ENCODE measurements at places on chromosomes 2 and 18.
A peak's percentile ranks its signal among the peaks of the same experiment; 100 is the strongest.

- DNase-seq, result no peak
Observed at GRCh38 chr2:71006955-71007799, 12.5 kb upstream of the TEX261 start.

- DNase-seq, result no peak
Observed at GRCh38 chr2:69030800-69031428, 17.9 kb downstream of the ANTXR1 start.

GRCh38 chr18:30103881-30104280, 938.7 kb downstream of the DSC3 start:
- no peak for DNase-seq

GRCh38 chr2:86788165-86788564, 2.5 kb downstream of the CD8A start:
- no peak for DNase-seq

DNA sequence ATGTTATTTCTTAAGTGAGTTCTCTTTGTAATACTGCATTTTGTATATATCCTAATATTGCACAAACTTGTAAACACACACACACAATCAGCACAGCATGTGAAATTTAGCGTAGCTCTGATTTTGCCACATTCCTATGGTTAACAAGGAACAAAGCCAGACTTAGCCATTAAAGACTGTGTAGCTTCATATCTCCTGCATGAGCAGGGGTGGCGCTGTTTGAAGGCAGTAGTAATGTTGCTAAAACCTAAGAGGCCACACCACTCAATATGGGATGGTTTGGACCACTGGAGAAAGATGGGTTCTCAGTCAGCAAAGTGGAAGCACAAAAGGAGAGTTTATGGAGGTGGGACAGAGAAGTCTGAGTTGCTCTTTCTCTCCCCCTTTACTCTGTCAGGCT, 61.1 kb upstream of the RND3 start:
- no peak for DNase-seq

GRCh38 chr2:44244135-44244871, 31.0 kb upstream of the SLC3A1 start:
- peak; percentile 60 for DNase-seq

- no peak for DNase-seq
Observed at GRCh38 chr2:107376909-107377308, 449.8 kb upstream of the RGPD4 start.

- no peak for DNase-seq
Observed at GRCh38 chr2:124810132-124810531, 785.0 kb downstream of the CNTNAP5 start.

DNA sequence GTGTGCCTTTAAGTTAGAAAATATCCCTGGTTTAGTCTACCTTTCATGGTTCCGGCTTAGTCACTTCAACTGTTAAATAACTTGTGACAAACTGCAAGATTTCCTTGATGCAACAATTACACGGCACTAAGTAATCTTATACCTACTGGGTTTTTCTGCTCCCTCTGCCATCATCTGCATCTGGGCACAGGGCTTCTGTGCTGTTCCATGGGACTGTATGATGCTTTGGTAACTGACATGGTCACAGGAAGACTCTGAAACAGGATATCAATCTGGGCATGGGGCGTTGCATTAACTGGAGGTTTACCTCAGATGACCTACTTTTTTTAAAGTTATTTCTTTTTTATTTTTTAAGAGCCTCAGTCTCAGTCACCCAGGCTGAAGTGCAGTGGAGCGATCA, 365.4 kb downstream of the SS18 start:
- DNase-seq, result no peak

DNA sequence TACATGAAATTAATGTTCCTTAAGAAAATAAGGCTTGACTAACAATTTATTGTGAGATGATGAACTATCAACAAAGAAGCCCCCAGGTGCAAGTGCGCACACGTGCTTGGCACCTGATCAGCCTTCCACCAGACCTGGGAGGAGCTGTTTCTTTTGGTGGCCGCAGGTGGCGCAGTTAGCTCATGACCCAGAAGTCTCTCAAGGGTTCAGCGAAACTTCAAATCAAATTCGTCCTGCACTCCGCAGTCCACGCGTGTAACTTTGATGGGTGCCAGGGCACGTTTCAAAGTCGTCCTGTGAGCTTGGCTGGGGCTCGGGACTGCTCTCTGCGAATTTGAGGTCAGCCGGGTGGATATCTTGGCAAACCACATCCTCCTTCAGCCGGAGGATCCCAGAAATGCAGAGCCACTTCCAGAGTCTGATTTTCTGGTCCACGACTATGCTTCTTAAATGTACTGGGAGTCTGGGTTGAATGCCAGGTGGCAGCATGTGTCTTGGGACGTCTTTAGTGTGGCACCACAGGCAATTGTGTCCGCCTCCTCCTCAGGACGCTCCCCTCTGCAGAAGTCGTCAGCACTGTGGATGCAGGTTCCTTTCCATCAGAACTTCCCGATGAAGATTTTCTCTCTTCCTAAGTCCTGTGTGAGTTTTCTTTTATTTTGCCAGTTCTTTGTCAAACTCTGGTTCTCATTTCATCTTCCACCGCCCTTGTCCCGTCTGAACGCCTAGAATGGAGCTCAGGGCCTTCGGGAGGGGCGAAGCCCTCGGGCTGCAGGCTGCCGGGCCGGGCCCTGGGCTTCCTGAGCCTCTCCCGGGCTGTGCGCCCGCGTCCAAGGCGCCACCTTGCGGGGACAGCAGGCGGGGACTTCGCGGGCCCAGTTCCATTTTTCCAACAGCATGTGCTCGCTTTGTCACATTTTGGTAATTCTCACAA, 61.3 kb upstream of the RAPGEF4 start:
- peak; percentile 12 for DNase-seq

DNA sequence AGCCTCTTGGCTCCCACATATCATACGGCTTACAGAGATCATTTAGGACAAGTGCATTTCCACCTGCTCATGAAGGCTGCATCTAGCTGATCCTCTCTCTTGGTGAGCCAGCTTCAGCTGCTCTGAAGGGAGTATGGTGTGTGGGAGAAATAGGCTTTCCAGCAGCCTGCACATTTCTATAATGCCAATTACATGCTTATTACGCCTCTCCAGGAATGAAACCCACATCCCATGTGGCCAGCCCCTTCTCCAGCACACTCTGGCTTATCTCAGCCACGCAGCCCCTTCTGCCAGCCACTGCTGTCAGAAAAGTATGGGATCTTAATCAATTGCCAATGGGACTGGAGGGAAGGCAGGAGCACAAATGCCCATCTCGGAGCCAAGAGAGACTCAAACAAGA, 117.5 kb downstream of the GALNT14 start:
- no peak for DNase-seq

- DNase-seq, result no peak
Observed at GRCh38 chr2:85277416-85278158, 50.2 kb downstream of the TGOLN2 start.

DNA sequence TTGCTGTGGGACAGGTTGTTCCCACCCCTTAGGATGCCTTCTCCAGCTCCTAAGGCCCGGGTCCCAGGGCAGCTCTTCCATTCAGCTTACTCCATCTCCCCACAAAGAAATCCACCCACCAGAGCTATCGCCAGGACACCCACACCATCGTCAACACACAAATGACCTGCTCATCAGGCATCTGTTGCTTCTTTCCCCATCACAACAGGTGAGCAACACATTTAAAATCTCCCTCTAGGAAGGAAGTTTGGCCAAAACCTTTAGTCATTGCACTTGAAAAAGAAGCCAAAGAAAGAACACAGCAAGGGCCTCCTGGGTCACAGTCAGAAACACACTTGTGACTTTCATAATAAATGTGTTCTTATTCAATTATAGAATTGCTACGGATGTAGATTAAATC, 289.0 kb downstream of the PIEZO2 start:
- DNase-seq, result no peak

DNA sequence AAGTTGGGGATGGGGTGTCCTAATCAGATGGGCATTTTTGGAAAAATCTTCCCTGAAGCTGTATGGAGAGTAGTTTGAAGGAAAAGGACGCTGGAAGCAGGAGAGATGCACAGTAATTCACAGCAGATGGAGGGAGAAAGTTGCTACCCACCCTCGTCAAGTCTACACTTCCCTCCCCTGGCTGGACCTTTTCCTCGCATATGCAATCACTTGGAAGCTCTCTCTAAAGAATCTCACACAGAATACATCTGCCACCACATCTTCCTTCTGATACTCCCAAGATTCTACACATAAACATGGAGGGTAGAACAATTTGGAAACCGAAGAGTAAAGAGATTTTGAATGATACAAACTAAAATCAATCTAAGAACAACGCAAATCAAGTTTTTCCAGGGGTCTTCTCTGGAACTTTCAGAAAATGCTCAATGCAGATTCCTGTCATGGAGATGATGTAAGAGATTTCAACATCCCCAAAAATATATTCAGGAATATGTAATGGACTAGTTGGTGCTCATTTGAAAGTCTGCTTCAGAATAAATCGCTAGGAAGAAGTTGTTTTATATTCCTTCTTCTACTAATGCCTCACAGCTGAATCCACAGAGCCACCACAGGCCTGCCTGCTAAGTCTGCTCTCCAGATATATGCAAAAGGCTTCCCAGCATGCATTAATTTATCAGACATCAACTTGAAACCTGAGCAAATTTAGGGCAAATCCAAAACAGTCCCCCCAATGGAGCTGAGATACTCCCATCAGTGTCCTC, 291.5 kb downstream of the LRATD1 start:
- no peak for DNase-seq

DNA sequence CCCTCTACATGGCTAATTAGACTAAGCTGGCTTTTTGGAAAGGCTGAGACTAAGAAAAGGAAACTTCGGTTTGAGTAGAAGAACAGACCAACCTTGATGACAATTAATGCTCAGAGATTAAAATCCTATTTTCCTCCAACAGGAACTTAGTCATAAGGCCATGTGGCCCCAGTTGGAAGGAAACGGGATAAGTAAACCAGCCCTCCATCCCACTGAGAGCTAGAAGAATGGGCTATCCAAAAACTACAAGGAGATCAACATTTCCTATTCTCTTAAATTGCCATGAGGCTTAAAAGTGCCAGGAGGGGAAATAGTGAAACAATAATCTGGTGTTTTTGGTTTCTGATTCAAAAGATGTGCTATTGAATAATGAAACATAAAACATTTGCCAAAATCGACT, 216.6 kb downstream of the PAX3 start:
- DNase-seq, result no peak

Data from CD4-positive, alpha-beta T cell treated with Interleukin-15 for 4 hours (primary cell).